ENCODE measurements at places on chromosomes 6 and 20. TPM values are rescaled to one million over a fixed set of nuclear protein-coding genes. Genes with fewer than 3 reads are reported as not detected.

DNA sequence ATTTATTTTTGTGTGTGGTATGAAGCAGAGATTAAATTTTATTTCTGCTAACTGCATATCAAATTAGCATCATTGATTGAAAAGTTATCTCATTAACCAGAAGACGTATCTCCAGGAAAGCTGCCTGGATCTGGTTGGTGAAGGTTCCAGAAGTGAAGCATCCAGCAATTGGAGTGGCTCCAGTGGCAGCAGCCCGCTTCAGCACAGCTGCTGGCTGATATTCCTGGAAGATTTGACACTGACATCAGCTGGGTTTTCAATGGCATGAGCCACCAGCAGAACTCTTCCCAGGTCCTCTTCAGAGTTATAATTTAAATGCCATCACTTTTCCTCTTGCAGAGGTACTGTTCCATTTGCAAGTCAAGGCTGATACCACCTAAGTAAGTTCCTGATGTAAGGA is 363.5 kb downstream of the BCKDHB start:
- DNase-seq: no peak

DNA sequence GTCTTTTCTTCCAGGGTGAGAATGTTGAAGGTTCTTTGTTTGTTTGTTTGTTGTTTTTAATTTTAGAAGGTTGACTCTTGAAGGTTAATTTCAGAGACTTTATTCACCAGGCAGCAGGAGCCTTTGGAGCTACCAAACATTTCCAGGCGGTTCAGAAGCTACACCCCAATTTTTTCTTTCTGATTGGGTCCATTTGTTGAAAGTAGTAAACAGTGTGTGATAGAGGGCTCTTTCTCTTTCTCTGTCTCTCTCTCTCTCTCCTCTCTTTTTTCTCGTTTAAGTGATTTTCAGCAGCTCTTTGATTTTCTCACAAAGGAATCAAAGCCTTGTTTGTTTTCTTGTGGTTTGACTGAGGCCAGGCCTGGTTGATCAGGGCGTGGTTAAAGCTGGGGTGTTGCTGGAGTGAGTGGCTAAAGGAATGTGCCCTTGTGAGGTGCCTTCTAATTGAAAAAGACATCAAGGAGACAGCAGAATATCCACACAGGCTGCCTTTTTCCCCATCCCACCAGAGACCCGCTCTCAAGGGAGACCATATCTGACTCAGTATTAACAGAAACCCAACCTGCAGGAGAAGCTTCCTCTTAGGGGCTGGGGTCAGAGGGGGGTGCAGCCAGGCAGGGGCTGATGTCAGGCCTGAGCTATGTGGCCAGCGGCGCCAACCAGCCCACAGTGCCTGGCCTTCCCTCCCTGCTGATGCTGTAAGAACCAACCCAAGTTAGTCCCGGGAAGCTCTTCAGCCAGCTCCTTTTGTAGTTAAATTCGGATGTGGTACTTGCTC is 40.4 kb upstream of the NAA20 start:
- DNase-seq: peak; percentile 94

DNA sequence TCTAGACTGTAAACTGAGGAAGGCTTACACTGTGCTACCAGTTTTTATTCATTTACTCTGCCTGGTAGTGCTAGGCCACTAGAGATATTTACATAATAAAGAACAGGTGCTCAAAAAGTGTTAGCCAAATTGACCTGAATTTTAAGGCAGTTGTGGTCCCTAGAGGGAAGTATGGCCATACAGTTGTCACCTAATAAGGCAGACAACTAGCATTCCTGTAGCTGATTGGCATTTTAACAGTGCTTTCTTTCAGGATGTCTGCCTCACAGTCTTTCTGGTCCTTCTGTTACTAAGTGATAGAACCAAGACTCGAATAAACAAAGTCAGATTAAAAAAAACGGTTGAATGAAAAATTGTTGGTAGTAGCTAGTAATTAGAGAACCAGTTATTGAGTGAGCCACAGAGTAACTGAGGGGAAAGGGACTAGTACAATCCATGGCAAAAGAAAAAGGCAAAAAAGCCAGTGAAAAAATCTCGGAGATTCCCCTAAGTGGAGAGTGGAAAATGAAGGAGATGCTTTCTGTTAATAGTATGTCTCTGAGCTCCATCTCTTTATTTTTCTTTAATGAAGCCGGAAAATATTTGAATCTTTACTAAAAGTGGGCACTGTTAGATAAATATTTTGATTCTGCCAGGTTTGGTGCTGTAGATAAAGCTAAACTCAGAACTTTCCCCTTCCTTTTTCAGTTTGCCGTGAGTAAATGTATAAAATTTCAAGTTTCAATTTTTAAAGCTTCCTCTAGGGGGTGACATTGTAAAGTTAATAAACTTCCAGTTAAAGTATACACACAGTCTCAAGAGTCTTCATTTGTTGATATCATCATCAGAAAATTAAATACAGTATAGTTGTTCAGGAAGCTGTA is 9.1 kb downstream of the VTA1 start:
- DNase-seq: peak; percentile 47

DNA sequence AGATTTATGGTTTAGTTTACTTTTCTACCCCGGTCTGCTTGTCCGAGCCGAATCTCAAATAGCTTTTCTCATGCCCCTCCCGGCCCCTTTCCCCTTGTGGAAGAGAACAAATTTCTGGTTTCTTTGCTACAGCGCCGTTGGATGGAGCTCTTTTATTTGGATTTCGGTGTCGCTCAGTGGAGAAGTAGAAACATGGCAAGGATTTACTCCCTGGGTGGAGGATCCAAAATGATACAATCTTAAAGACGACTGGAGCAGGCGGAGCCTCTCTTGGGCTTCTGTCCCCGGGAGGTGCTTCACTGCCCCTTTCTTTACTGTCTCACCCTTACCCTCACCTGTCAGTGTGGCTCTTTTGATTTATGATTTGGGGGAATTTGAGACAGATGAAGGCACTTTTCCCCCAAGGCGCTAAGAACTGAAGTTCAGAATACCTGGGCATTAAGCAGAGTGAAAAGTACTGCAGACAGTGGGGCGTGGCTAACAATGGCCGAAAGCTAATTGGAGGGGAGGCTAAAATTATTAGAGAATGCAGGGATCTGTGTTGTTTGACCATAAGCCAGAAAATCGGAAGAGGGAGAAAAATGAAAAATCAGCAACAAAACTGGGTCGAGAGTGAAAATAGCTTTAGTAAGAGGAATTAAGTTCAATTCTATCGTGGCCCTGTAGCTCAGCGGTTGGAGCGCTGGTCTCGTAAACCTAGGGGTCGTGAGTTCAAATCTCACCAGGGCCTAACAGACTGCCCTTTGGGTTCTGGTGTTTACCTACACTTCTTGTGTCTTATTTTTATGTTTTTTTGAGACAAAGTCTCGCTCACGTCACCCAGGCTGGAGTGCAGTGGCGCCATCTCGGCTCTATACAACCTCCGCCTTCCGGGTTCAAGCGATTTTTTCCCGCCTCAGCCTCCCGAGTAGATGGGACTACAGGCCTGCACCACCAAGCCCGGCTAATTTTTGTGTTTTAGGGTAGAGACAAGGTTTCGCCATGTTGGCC is 145.1 kb upstream of the ZNF184 start:
- peak; percentile 15 for DNase-seq

DNA sequence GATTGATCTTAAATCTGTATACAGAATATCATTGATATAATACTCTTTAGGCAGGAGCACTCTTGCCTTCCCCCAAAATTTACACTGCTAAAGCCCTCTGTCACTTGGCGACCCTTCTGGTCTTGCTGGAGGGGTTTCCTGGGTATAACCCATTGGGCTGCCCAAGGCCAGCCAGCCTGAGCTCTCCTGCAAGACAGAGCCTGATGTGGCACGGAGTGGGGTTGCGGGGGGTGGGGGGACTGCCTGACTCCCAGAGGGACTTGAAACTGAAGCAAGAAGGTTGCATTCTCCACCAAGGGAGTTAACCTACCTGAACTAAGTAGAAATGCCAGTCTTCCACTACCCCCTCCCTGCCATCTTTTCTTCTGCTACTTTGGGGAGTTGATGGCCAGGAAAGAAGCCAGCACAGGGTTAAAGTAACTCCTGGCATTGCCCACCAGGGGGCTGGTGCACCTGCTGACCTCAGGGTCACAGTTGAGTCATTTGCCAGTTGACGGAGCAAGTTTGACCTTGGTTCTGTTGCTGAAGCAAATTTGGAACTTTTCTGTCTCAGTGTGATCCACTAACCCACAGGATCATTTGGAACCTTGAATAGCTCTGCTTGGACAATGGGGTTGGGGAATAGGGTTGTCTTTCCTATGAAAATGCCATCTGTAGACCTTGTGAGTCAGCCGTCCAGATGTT is 79.4 kb downstream of the ASXL1 start:
- no peak for DNase-seq

DNA sequence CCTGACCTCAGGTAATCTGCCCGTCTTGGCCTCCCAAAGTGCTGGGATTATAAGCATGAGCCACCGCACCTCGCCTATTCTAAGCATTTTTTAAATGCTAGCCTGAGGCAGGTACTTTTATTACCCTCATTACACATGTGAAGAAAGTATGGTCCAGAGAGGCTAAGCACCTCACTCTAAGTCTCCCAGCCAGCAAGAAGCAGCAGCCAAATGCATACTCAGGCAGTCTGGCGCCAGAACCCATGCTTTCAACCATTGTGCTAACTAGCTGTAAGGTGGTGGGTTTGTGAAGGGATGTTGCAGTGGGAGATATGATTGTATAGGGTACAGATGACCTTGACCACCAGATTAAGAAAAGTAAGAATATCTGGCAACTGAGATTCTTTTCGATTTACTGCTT is 26.1 kb upstream of the RIPOR2 start:
- DNase-seq: no peak

GRCh38 chr6:63790334-63790733 is 154.7 kb downstream of the PHF3 start:
- no peak for DNase-seq

DNA sequence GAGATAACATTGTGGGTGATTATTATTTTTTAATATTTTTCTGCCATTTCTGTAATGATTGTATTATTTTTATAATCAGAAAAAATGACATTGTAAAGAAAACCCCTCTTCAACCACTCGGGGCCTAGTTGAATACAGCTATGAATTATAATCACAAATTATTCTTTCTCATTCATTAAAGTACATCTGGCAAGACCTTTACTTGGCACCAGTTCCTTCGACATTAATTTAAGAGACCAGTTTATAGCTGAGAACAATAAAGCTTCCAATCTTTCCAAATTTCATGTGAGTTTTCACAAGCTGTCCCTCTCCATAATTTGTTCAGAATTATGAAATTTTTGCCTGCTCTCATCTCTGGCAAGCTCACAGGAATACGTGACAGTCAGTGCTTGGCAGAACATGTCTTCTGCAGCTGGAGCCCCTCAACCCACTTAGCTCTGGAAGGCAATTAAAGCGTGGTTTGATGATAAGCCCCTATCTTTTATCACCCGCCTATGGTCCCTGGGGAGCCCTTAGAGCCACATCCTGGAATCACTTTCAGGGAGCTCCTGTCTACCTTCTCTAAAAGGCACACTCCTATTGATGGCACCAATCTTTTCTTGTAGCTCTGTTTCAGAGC is 237.2 kb upstream of the PRND start:
- no peak for DNase-seq

DNA sequence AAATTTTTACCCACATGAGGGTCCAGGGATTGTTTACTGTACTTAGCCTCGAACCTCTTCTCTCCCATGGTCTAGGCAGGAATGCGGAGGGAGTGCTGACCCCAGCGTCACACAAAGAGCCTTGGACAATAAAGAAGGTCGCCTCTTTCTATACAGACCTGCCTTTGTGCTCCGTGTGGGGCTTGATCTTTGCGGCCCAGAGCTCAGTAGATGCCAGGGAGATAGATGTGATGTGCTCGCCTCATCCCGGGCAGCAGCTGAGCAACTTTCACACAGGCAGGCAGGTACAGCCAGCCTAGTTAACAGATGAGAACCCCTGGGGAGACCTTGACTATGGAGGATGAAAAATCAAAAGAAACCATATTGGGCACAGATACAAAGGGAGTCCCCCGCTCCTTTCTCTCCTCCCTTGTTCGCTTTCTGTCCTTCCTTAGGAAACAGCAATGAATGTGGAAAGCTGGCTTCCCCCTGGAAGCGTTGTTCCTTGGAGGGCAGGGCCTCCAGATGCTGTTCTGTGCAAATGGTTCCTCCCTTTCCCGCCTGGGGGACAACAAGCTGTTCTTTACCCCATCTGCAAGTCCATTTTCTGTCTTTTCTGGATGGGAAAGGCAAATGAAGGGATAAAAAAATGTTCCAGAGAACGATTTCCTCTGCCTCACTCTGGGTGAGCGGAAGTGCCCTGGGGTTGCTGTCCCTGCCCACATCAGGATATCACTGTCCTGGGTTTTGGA is 128.3 kb downstream of the OLIG3 start:
- no peak for DNase-seq

DNA sequence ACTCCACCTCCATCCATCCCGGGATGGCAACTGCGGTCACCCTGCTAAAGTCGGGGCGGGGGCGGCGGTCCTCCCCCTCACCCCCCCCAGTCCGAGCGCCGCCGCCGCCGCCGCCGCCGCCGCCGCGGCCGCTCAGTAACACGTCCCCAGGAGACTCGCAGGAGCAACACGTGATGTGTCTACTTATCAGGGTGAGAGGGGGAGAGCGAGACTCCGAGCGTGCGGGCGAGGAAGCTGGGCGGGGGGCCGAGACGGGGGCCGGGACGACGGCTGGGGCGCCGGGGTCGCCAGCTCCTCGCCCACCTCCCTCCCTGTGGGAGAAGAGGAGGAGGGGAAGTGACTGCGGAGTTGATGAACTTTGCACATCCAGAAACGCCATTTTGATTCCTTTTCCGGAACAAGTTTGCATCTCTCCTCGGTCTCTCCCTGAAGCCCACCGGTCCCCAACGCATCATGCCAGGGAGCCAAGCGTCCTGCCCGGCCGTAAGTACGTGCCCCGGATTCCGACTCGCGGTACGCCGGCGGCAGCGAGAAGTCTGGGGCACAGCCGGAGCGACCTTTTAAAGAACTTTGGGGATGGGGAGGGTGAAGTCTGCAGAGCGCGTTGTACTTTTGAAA is at the start of gene RREB1:
Gene RREB1 (plus strand): TSS at position 384 of the 618 bp plus-strand sequence. CDS start 73,951 bp downstream, outside the sequence.
- no peak for DNase-seq

PEX3 gene
- 31.2 TPM for total RNA-seq

MAFB gene
- total RNA-seq: 0.35 TPM

NMBR gene
- total RNA-seq: 0.10 TPM

KATNA1 gene
- 29.5 TPM for total RNA-seq

ERVFRD-1 gene
- not detected for total RNA-seq

REM1 gene
- total RNA-seq: not detected

Data from renal cortical epithelial cell (primary cell).